RPMI7951 (cell line): ENCODE measurements at places on chromosomes 1 and 21. TPM values are rescaled to one million over a fixed set of nuclear protein-coding genes. Genes with fewer than 3 reads are reported as not detected.
A peak's percentile ranks its signal among the peaks of the same experiment; 100 is the strongest.

DNA sequence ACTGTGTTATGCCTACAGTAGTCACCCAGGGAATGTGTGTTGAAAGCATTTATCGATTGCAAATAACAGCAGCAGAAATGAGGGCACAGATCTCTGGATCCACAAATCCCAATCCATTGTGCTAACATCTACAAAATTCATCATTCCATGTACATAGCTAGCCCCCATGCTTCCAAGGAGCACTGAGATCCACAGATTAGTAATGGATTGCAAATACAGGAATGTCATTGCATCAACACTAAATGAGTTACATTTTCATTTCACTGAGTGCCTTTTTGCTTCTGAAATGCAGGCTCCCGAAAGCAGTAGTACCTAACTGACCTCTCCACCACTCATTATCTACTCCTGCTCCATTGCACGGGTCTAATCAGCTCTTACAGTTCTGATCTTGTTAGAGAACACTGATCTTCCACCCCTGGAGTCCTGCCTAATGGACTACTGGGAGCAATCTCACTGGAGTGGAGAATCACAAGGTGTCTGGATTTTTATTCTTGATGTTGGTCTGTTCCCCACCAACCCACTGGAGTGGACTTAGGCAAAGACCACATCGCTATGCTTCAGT, 30.5 kb downstream of the ASTN1 start:
- DNase-seq: no peak

- DNase-seq: no peak
These were observed 12.9 kb downstream of the ACTRT2 start for GRCh38 chr1:3034162-3034561.

- peak; percentile 9 for DNase-seq
These were observed 189.8 kb upstream of the LYPLAL1 start for GRCh38 chr1:218983848-218984247.

DNA sequence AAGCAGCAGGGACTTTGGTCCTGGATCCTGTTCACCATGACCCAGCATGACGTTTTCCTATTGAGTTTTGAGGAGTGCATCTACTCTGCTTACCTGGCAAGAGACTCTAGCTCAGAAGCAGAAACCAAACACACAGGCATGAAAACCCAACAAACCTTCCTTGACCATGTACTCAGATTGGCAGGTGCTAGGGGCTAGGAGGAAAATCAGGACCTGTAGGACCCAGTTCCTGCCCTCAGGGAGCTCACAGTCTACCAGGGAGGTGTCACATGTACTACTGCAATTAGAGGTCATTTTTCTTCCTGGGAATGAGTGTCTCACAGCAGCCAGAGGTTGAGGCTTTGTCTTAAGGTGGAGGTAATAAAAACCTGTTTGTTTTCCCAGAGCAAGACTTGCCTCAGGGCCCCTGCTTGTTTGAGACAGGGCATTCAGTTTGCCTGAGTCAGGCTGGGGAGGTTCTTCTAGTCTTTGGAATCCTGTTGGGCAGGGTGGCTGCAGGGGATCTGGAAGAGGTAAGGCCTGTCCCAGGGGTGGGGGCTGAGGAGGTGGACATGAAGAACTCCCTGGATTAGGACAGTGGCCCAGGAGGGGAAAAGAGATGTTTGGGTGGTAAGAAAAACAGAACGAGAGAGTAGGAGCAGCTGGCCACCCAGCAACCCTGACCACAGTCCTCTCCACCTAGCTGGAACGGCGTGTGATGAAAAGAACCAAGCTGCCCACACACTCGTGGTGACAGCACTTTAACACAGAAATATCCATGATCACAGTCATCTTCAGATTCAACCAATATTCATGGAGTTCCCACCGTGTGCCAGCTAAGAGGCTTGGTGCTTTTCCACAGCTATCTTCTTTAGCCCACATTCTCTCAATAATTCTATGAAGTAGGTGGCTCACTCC, 30.8 kb downstream of the IER5 start:
- no peak for DNase-seq

DNA sequence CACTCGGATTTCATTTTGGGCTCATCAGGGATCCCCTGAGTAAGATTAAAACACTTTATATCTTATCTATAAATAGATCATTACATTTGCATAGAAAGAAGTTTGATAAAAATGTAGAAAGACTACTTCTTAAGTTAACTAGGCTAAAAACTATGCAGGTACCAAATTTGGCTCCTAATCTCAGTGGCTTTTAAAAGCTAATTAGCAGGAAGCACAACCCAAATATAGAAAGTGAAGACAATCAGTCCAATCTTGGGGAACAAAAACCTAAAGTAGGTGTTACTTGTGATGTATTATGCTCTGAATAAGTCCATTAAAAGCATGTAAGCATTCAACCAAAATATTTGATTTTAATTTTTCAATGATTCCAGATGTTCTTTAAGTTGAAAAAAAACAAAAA, 35.4 kb downstream of the SMYD3 start:
- no peak for DNase-seq

DNA sequence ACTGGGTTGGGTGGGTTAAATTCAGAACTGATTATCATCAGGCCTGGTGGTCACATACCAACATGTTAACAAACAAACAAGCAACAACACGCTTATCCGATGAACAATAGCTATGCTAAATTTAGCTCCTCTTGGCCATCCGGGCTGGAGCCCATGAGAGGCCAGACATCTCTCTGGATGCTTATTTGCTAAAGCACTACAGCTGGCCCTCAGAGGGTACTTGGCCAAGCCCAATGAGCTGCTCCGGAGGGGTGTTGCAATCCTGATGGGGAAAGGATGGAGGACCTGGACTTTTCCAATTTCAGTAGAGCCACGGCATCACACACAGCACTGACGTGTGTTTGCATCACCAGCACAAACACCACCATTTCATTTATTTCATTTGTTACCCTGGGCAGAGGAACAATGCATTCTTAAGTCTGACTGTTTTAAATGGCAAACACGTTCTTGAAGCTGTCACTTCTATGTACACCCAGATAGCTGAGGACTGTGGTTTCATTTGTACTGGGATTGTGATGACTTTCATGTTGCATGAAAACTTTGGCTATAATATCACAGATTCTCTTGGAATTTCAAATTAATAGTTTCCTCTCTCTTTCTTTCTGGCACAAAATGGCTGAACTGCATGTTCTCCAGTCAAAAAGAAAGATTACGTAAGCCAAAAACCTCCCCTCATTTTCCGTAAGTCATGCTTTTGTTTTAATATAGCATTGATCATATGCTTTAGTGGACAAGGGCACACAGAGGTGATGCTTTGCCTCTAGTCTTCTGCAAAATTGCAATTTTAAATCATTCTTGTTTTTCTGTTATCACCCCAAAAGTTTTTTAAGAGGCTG, 359.8 kb upstream of the KAZN start:
- DNase-seq: no peak

DNA sequence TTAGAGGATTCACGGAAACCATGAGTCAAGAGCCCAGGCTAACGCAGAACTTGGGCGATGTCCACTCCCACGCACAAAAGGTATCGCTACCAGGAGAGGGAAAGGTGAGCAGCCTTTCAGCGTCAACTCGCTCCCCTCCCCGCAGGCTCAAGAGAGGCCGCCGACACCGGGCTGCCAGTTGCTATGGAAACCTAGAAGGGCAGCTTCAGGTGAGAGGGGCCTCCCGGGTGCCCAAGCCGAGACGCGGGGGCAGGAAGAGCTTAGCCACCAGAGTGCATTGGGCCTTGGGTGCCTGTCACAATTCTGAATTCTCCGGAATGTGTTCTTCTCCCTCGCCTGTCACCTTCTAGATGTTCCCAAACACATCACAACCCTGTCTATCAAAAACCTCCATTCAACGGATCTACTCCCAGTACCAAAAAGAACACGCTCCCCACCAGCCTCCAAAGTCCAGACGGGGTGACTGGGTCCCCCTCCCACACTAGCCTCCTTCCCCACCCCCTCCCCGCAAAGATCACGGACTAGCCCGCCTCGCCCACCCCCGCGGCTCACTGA, 694 bp downstream of the MEAF6 start:
- DNase-seq: peak; percentile 7

- no peak for DNase-seq
These were observed 1.5 kb upstream of the S100B start for GRCh38 chr21:46606427-46606813.

DNA sequence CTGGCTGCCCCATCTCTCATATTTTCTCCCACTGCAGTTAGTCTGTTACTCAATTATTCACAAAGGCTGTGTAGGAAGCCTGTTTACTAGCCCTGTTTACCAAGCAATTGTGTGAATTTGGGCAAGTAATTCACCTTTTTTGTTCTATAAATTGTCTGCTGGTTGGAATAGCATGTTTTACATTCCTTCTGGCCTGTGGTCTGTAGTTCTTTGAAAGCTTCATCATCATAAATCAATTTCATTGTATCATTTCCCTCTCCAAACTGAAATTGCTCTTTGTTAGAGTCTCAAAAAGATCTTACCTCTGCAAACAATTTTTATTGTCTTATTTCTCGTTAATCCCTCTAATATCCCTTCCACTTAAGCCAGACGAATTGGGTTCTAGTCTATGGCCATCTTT, 1059.5 kb upstream of the ADGRL4 start:
- no peak for DNase-seq

DNA sequence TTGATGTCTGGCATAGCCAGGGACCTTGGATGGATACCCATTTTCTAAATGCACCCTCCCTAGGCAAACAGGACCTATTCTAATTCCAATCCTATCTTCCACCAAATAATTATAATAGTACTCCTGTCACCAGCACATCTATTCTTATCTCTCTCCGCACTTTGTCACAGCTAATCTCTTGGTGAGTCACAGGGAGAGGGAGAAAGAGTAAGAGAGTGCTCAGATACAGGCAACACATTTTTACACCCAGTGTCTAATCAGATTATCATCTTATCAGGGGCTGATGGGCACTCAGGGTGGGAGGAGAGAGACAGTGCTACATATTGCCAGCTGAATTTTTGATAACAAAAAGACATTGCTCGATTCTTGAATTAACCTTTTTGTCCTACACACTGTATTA, 275.0 kb upstream of the BEND5 start:
- DNase-seq: no peak

- DNase-seq: no peak
These were observed 17.7 kb upstream of the ADGRB2 start for GRCh38 chr1:31781756-31782371.

GRCh38 chr1:11281518-11282331, 8.7 kb downstream of the UBIAD1 start:
- DNase-seq: no peak

- DNase-seq: no peak
These were observed 317.6 kb downstream of the PRDM2 start for GRCh38 chr1:14017531-14017961.

DNA sequence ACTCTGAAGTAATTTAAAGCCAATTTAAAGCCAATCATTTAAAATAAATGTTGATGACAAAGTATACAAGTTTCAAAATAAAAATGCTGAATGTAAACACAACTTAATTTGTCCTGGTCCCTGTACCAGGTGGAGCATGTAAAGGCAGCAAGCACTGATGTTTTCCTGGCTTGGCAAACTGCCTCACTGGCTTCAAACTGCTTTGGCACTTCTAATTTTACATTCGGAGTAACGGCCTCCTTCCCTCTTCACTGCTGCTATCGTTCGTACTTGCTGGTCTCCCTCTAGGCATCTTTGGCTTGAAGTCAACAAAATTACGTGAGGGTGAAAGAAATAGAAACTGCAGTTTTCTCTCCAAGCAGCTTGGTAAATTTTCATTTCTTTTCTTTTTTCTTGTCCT, 287.9 kb downstream of the LTN1 start:
- no peak for DNase-seq

DNA sequence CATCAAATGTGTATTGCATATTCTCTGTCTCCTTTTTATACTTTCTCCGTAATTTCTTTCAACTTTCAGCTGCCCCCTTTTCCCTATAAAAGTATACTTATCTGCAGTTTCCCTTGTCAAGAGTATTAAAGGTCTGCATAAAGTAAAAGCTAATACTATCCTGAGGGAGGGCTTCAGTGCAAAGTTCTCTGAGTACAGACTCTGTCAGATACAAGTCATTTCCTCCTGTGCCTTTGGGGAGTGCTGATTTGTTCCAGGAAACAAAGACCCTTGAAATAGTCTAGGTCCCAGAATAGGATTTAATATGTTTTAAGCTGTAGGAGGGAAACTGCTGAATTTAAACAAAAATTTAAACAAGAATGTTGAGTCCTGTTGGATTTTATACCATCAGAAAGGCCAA, 11.7 kb downstream of the GPR161 start:
- DNase-seq: no peak

DNA sequence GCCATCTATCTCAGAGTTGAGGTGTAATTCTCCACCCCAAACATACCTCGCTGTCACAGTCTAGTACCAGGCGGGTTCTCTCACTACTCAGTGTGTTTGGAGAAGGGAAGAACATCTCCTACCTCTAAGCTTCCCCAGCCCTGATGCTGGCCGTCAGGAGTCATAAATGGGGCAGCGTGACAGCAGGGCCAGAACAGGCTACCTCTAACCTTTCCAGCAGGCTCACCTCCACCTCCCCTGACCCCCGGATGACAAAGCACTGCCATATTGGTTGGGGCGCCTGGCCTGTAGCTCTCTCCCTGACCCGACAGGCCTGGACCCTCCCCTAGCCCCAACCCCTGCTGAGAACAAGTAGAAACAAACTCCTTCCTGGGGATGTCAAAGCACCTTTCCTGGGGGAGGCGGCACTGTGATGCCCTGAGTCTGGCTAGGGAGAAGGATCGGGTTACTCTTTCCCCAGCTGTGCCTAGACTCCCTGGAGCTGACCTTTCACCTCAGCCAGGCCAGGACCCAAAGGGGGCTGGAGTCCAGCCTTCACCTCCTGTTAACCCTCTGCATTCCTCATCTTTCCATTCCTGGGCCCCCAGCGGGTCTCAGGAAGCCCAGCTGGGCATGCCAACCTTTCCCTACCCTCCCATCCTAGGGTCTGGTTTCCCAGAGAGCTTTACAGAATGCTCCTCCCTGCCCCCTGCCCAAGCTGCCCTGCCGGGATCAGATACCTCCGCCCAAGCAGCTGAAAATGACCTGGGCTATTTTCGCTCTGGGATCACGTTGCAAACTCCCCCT, 34.2 kb downstream of the AHDC1 start:
- DNase-seq: no peak

DNA sequence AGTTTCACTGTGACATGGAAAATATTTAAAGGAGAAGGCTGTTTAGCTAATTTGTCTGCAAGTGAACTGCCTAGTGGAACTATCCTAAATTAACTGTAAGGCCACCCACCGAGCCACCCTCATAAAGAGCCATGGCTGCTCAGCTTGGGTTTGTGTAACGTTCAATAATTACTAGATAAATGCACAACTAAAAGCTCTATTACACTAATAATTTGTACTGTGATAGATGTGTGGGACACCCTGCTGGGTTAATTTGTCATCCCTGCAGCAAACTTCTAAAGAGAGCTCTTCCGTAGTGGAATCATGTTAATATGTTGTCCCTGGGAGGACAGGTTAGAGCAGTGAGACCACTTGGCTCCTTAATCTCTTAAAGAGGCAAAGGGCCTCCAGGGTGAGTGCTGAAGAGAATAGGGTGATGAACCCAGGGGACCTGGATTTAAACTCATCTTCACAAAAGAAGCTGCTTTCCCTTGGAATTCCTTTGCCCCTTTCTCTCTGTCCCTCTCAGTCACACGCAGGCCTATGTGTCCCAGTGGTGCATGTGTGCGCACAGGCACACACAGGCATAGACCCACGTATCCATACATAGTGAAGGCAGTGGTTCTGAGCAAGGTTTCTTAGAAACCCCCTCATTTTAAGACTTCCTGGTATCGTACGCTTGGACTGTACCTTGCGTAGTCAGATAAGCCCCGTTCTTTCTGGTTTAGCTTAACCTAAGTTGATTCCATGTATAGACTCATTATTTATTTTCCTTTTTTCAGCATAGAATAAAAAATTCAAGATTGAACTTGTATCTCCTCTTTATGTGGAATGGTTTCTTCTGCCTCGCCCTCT, 310.3 kb downstream of the NFIA start:
- no peak for DNase-seq

The IFFO2 gene
- 9.1 and 9.9 TPM in 2 replicates for total RNA-seq

The REN gene
- 0.29 and 0.72 TPM in 2 replicates for total RNA-seq

The CTH gene
- 6.9 and 7.6 TPM in 2 replicates for total RNA-seq

The CD1B gene
- total RNA-seq: not detected in 2 replicates
